GM06990 (cell line): ENCODE measurements at places on chromosomes 6 and 20.

- peak; percentile 71 for DNase-seq
These were observed 146.9 kb downstream of the PHACTR3 start for GRCh38 chr20:59751075-59751711.

GRCh38 chr6:15796130-15796771, 133.4 kb upstream of the DTNBP1 start:
- no peak for DNase-seq

DNA sequence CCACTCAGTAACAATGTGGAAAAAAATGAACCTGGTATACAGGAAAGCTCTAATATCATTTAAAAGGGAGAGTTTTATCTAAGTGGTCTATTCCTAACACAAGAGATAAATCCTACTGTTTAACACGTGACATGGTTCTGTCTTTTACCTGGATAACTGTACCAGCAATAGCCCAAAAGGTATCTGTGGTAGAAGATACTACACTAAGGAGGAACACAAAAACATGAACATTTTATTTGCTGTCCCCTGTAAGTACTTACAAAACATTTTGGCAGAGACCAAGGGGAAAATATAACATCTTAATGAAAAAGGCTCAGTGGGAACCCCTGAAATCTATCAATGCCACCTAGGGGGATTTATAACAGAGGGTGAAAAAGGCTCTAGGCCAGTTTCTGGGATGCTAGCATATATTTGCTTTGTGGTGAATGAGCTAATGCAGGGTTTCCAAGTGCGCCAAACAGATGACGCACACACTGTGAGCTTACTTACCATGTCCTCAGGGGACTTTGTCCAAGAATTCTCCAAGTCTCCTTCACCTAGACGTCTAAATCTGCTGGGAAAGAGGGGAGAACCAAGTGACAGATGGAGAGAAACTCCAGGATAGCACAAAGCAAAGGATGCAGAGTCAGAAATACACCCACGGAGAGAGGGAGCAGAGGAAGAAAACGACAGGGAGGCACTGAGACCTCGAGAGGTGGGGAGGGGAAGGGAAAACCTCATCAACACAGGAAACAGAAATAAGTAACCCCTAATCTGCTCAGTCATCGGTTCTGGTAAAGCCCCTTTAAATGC, 147.9 kb upstream of the PRND start:
- no peak for DNase-seq

GRCh38 chr6:44254191-44255104, 2.9 kb downstream of the SLC35B2 start:
- no peak for DNase-seq

DNA sequence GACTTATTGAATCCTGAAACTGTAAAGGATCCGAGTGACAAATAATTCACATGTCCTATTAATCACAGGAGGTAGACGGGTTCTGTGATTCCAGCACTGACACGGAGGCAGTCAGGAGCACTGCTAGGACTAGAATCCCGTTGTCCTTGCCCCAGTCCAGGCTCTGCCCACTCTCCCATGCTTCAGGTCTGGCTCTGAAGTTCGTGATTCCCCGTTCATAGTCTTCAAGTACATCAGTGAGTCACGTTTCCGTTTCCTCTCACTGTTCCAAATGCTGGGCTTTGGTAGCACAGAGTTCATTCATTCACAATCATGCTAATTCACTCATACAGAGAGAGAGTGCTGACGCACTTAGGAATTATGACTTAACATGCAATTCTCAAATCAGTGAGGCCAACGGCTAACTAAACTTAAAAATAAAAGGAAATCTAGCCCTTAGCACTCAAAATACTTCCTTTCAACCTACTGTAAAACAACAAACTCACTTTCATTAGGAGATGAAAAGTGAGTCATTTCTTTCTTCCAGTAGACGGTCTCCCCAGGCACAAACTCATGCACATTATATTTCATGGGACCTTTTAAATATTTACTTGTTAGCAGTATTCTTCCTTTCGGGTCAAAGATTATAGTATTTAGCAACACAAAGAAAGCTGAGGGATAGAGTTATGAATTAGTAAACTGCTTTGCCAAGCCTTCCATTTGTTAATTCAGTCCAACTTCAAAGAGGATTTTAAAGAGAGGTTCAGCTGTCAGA, 94.0 kb upstream of the NHSL1 start:
- peak; percentile 66 for DNase-seq

- DNase-seq = no peak
These were observed 57.4 kb downstream of the GJA10 start for GRCh38 chr6:89951574-89952104.

- no peak for DNase-seq
These were observed 465.0 kb upstream of the GJE1 start for GRCh38 chr6:141667580-141668309.

GRCh38 chr6:13298446-13298845, 29.9 kb downstream of the TBC1D7 start:
- no peak for DNase-seq
